ENCODE measurements at places on chromosomes 11 and 22. TPM values are rescaled to one million over a fixed set of nuclear protein-coding genes. Genes with fewer than 3 reads are reported as not detected.

The TRIM64 gene
- total RNA-seq, result not detected

The GGTLC2 gene
- total RNA-seq, result not detected

The SLC6A5 gene
- total RNA-seq, result not detected

The CBLIF gene
- not detected for total RNA-seq

GRCh38 chr22:30627471-30627870 is 8.1 kb upstream of the SLC35E4 start:
- no peak overlapping the region for H3K27ac ChIP-seq
- no peak overlapping the region for H3K4me3 ChIP-seq
- DNase-seq, result no peak
- H3K36me3 ChIP-seq, result no peaks in the 10 kb centered on the region
- no peaks in the 10 kb centered on the region for H3K27me3 ChIP-seq

DNA sequence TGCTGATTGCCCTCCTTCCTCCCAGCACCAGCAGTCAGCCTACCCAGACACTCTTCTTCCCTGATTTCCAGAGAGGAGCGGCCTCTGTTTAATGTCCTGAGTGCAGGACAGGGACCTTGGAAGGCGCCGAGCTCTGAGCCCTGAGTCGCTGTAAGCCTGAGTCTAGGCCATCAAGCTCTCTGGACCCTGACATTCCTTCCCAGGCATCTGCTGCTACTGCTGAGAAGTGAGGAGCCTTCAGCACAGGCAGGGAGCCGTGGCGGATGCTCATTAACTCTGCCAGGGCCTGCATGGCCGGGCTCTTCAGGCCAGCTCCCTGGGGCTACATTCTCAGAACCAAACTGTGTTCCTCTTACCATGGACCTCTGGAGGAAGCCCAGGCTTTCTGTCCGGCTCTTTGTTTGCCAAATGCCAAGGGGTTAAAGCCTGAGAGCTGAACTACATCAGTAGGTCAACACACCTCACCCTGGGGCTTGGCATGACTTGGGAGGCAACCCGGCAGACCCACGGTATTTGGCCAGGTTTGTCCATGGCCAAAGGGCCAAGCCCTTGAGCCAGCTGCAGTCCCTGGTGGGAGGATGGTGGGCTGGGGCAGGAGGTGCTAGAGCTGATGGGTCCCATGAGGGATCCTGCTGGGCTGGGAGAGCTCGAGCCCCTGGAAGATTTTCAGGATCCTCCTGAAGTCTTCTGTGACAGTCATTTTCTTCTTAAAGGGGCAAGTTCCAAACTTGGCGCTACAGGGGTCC is 721.4 kb downstream of the BRD1 start:
- no peaks in the 10 kb centered on the region for H3K4me1 ChIP-seq
- no peak for DNase-seq
- H3K36me3 ChIP-seq, result no peaks in the 10 kb centered on the region
- H3K4me3 ChIP-seq, result no peak overlapping the region

- no peaks in the 10 kb centered on the region for H3K36me3 ChIP-seq
- DNase-seq, result no peak
- H3K27ac ChIP-seq, result no peak overlapping the region
- H3K4me3 ChIP-seq, result no peak overlapping the region
Measured at GRCh38 chr11:65219930-65220213, 38.1 kb downstream of the CAPN1 start.

GRCh38 chr11:8286886-8287285 is 23.2 kb upstream of the LMO1 start:
- peaks cover 5% of the 10 kb centered on the region for H3K27me3 ChIP-seq
- H3K27ac ChIP-seq, result no peak overlapping the region
- H3K36me3 ChIP-seq, result no peaks in the 10 kb centered on the region
- DNase-seq, result no peak
- no peak overlapping the region for H3K4me3 ChIP-seq

DNA sequence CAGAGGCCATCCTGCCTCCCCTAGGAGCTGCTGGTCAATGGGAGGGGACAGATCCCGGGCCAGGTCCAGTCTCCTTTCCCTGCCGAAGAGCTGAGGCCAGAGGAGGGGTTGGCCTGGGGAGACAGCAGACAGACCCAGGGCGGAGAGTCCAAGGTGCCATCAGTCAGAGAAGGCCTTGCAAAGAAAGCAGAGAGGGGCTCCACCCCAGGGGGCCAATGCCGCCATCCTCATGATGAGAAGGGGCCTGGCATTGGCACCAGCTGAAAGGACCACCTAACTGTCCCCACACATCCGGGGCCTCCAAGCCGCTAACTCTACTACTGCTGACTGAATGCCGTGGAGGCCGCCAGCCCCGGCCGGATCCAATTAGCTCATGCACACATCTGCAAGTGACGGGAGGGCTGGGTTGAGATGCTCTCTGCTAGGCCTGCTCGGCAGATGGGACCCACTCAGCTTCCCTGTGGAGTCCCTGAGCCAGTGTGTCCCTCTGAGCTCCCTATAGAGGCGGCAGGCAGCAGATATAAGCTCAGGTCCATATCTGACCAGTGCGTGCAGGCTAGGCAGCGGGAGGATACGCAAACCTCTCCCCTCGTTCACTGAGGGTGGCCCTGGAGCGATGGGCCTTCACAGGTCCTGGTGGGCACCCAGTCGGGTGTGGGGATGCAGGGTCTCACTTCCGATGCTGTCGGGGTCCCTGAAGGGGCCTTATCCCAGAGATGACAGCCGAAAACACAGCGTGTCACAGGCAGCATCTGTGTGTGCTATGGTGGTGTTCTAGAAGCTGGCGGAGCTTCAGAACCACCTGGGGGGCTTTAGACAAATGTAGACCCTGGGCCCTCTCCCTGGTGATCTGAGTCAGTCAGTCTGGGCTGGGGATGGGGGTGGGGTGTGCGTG is 183.9 kb downstream of the CTTN start:
- H3K27ac ChIP-seq, result no peak overlapping the region
- H3K36me3 ChIP-seq, result no peaks in the 10 kb centered on the region
- no peak overlapping the region for H3K4me3 ChIP-seq

DNA sequence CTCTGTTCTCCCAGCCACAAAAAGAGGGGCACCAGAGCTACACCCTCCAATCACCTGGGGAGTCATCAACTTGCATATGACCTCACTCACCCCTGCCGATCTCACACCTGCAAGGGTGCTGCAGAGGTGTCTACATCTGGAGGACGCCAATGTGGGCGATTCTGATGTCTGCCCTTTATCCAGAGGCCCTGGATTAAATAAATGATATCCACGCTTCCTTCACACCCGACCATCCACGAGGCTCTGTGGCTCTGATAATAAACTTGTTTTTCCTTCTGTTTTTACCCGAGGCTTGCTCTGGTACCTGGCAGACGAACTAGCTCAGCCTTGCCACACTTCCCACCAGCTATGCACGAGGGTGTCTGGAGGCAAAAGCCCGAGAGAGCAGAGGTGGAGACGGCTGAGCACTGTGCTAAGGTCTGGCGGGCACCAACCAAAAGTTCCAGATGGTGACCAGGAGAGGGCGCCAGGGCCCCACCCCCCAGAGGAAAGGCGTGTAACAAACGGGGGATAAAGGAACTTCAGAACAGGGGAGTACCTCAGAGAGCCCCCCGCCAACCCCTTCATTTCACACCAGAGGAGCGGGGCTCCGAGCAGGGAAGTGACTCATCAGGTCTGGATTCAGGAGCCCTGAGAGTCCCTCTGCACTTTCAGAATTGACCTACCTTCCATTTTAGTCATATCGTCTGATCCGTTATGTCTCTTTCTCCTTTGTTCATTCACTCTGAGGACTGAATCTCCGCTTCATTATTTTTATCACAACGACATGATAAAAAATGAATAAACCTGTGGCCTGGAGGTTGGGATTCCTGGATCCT is 13.5 kb downstream of the SCN3B start:
- peaks cover 24% of the 10 kb centered on the region for H3K27me3 ChIP-seq
- DNase-seq, result peak; percentile 20
- no peaks in the 10 kb centered on the region for H3K36me3 ChIP-seq
- H3K4me3 ChIP-seq, result no peak overlapping the region
- no peaks in the 10 kb centered on the region for H3K4me1 ChIP-seq
- no peak overlapping the region for H3K27ac ChIP-seq

DNA sequence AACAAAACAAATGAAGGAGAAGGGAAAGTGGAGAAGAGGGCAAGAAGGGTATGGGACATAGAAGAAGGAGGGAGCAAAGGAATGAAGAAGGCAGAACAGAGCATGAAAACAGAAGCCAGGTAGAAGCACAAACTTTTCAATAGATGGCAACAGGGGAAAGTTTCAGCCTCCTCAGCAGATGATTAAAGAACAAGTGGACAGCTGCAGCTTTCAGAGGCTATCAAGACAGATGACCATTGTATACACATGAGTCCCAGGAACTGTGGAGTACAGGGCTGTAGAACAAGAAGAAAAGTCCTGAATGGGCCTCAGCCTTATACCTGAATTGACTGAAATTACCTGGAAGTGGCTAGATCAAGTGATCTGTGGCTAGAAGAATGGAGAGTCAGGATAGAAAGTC is 62.0 kb upstream of the FIBIN start:
- no peaks in the 10 kb centered on the region for H3K4me1 ChIP-seq
- no peaks in the 10 kb centered on the region for H3K36me3 ChIP-seq
- H3K4me3 ChIP-seq, result no peak overlapping the region
- DNase-seq, result no peak
- H3K27me3 ChIP-seq, result no peaks in the 10 kb centered on the region
- no peak overlapping the region for H3K27ac ChIP-seq

- DNase-seq, result no peak
- no peak overlapping the region for H3K27ac ChIP-seq
- no peak overlapping the region for H3K4me3 ChIP-seq
- H3K36me3 ChIP-seq, result no peaks in the 10 kb centered on the region
- no peaks in the 10 kb centered on the region for H3K4me1 ChIP-seq
Measured at GRCh38 chr11:91926965-91927364, 297.7 kb upstream of the FAT3 start.
